NCI-H2081 treated with DMSO at 0.1 percent for 48 hours (cell line): ENCODE measurements at places on chromosomes 6 and 20.

GRCh38 chr6:121216928-121217327 is 117.4 kb downstream of the TBC1D32 start:
- no peak for DNase-seq

DNA sequence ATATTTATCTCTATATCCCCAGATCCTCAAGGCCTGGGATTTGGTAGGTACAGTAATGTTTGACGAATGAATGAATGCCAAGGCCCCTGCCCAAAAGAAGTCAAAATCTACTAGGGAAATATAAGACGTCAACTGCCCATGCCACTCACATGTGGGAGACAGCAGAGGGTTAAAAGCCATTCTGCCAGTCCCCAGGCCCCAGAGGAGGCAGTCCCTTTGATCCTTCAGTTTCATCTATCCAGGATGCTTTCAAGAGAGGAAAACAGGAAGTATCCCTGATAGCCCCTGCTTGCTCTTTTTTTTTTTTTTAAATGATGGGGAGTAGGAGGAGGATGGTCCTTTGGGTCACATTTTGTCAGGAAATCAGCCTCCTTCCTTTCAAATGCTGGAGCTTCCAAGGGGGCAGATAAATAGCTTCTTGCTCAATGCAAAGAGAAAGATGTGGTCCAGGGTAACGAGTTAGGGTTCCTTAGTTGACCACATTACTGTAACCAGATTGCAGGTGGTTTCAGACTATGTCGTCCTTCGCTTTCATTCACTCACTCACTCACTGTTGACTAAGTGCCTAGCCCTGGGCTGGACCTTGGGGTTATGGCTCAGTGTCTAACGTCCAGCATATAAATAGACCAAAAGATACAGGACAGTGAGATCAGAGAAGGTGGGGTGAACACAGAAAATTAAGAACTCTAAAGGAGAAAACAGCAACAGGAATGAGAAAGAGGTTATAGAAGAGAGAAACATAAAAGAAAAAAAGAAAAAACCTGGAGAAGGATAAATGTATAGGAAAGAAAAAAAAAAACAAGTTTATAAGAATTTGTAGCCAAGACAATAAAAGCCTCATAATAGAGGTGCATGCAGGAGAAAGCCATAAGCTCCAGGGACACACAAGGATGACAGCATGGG is 64.6 kb upstream of the PIM1 start:
- no peak for DNase-seq

DNA sequence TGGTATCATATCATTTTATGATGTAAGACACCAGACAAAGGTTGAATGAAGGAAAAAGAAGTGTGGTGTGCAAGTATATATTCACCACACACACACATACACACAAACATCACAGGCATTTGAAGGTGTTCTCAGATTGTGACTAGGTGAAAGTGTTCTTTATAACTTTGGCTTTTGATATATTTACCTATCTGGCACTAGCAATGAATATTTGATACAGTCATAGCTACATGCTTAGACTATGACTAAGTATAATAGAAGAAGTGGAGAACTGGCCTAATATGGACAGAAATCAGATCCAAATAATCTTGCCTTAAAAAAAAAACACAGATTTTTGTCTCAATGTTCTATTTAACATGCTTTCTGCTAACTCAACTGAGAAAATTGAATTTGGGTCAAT is 809.9 kb downstream of the KIF16B start:
- no peak for DNase-seq

DNA sequence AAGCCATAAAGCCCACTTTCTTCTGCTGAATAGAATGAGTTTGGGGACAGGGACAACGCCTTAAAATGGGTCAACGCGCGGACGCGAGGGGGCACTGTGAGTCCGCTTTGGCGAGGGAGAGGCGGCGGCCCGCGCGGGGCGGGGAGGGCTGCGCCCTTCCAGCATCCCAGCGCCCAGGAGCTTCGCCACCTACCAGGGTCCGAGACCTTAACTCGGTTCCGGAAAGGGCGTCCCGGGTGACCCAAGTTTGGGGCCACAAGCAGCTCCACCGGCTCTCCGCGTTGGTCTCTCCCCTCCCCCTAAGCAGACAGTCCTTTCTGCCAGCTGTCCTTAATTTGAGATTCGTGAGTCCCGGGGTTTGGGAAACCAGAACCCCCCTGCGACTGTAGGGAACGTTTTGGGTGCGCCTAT is 1.8 kb upstream of the SAMD5 start:
- no peak for DNase-seq

DNA sequence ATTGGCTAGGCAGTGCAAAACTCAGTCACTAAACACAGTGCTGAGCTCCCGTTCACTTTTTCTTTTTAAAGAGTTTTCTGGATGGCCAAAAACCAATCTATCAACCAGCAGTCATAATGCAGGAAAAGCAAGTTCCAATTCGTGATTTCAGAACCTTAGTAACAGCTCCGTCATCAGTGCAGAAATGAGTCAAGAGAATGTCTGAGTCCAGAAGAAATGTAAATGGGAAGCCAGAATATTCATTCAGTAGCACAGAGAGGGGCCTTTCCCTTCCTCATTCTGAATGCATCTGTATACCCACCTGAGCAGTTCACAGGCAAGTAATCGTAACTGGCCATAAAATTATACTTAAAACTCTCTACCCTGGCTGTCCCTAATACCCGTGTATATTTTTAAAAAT is 20.4 kb downstream of the HUS1B start:
- no peak for DNase-seq

- no peak for DNase-seq
Observed at GRCh38 chr20:2108987-2109386, 7.4 kb downstream of the STK35 start.

DNA sequence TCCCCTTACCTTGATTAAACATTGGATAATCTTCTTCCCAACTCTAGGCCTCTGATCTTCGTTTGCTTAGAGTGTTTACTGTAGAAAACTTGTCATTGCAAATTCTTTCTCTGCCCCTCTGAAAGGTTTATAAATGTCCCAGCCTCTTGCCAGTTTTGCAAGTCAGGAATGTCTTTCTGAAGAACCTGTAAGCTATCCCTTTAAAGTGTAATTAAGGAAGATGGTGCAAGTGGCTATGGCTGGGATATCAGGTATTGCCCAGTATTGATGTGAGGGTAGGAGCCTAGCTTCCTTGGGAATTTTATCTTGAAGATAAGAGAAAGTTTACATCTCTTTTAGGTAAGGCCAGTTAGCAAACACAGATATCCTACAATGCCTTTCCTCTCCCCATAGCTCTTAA is 211.0 kb upstream of the RIMS1 start:
- DNase-seq: no peak

- DNase-seq: no peak
Observed at GRCh38 chr6:133358574-133359150, 117.5 kb downstream of the EYA4 start.

GRCh38 chr20:40810332-40811000 is 121.4 kb upstream of the MAFB start:
- DNase-seq: no peak

DNA sequence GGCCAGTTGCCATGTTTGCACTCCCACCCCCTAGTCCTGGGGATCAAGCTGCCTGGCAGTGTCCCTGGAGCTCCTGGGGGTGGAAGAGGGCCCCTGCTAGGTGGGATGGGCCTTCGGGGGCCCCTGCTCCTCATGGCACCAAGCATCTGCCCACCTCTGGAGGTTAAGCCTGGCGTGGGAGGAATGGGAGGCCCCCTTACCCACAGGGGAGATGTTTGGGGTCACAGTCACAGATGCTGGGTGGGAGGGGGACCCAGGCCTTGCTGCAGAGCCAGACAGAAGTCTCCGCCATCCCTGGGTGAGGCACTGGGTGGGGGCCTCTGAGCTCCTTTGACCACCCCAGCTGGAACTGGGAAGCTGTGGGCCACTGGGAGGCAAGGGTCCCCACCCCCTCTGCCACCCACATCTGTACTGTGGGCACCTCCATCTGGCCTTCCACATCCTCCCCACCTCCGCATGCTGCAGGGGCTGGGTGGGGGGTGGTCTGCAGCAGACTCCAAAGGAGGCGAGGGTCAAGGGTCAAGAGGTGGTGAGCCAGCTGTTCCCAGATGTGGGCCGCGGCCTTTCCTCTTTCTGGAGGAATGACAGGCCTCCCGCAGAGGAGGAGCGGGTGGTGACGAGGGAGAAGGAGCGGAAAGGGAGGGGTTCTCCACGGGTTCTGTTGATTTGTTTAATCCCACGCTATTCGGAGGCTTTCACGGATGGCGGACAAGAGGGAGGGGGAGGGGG is 41.5 kb downstream of the YTHDF1 start:
- DNase-seq: no peak

DNA sequence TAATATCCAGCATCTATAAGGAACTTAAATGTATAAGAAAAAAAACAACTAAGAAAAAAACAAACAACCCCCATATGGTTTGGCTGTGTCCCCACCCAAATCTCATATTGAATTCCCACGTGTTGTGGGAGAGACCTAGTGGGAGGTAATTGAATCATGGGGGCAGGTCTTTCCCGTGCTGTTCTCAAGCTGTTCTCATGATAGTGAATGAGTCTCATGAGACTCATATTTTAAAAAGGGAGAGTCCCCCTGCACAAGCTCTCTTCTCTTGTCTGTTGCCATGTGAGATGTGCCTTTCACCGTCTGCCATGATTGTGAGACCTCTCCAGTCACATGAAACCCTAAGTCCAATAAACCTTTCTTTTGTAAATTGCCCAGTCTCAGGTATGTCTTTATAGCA is 105.7 kb upstream of the GJE1 start:
- no peak for DNase-seq

DNA sequence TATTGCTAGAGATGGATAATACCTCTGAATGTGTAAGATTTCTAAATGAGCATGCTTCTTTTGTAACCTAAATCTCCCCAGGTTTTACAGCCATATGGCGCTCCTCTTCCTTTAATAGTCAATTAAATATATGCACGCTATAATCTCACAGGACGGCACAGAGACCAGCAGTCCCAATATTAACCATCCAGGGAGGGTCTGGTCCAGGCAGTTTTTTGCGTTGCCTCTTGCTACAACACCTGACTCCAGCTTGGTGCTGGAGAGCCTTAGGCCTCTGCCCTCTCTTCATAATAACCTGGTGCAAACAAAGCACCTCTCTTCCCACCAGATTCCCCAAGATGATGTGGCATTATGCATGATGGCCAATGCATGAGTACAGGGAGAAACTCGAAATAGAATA is 183.4 kb downstream of the LY86 start:
- DNase-seq: no peak

- no peak for DNase-seq
Observed at GRCh38 chr6:125753218-125753936, 3.9 kb downstream of the HEY2 start.

DNA sequence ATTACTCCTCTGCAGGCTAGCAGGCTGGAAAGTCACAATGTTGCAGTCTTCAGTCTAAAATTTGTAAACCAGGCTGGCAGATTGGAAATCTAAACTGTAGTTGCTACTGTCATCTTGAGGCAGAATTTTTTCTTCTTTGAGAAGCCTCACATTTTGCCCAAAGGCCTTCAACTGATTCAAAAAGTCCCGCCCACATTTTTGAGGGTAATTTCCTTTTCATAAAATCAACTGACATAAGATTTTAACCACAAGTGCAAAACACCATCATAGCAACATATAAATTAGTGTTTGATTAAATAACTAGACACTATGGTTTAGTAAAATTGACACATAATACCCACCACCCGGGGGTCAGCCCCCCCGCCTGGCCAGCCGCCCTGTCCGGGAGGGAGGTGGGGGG is 28.4 kb downstream of the HLA-C start:
- no peak for DNase-seq

DNA sequence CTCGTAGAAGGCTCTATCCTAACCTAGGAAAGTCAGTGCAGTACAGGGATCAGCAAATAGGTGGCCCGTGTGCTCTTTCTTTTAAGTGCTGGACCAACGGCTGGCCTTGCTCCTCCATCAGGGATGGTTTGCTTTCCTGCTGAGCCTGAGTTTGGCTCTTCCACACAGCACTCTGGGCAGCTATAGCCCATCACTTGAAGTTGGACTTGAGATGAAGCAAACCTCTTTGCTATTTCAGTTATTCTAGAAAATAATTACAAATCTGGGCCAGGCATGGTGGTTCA is 66.9 kb upstream of the KCNK16 start:
- DNase-seq: no peak

GRCh38 chr6:130625825-130626527 is 201.2 kb upstream of the SMLR1 start:
- DNase-seq: no peak

GRCh38 chr6:134772671-134773360 is 177.1 kb downstream of the ALDH8A1 start:
- no peak for DNase-seq

DNA sequence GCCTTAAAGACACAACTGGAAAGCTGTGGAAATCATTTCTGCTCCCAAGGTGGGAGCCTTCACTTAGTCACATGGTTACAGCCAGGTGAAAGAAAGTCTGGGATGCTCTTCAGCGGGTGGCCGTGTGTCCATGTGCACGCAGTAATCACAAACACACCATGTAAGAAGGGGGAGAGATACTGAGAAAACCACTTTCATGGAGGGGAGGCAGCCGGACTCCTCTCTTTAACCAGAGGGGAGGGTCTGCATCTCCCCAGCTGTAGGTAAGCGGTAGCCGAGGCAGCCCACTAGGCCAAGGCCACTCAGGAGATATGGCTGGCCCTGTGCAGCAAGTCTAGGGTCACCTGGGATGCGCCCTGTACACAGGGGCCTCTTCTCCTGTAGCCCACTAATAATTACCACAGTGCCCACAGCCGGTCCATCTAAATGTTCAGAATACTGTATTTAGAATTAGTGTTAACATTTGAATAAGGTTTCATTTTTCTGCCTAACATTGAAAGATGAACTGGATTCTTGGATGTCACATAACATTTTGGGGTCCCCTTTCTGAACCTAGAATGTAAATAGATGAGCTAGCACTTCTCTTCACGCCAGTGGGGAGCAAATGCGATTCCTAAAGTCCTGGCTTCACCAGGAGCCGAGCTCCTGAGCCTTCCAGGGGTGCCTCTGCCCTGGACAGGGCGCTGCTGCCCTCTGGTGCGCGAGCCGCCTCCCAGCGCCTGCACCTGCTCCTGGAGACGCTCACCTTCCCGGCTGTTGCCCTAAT is 15.9 kb downstream of the GPR31 start:
- DNase-seq: no peak

GRCh38 chr6:12371641-12372146 is 81.5 kb downstream of the EDN1 start:
- DNase-seq: no peak

GRCh38 chr6:55941702-55942101 is 66.3 kb upstream of the BMP5 start:
- no peak for DNase-seq

GRCh38 chr20:3900187-3900604 is 11.0 kb downstream of the PANK2 start:
- no peak for DNase-seq

DNA sequence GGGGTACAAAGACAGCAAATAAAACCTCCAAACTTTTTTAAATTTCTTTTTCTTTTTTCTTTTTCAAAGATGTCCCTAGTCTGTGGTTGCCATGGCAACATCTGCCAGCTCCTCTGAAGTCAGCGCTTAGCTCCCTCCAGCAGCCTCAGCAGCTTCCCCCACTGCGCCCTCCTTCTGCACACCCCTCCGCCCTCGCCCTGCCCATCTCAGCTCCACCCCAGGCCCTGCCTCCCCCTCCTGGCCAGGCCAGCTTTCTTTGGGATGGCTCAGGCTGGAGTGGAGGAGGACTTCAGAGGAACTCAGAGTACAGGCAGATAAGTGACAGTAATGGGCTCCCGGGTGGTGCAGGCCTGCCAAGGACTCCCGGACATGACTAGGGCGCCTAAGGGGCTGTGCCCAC is 104.6 kb downstream of the LRFN2 start:
- DNase-seq: no peak
